ENCODE measurements at places on chromosomes 7 and 10.

GRCh38 chr7:41559426-41559825 is 143.5 kb downstream of the INHBA start:
- DNase-seq: no peak

DNA sequence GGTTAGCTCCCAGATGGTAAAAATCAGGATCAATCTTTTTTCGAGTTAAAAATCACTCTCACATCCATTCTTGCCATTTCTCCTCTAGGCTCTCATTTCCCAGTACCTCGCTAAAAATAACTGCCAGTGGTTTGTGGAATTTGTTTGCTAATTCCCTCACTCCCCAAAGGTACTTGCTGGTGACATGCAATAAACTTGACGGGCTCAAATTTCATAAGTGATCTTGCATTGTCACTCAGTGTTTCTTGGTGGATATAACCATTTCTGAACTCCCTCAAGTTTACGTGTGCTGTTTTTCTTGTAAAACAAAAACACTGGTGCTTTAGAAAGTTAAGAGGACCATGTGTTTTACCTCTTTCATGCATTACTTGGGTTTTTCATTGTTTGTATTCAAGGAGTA is 399.2 kb upstream of the MKI67 start:
- DNase-seq: no peak

DNA sequence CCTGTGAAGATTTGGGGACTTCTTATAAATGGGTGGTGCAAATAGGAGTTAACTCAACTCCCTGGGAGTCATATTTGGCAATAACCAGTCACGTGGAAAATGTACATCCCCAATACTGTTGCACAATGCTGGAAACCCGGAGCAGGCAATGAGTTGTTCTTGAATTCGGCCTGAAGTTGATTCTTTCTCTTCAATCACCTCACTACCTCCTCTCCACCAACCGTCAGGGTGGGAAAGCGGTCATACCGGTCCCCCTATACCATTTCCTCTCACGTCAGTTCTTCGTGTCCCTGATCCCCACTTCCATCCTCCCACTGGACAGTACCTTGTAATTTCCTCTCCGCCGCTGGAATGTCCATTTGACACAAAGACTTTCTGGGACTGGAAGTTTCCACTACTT is 2.8 kb downstream of the GIMAP5 start:
- no peak for DNase-seq

GRCh38 chr10:102802920-102803534 is 34.2 kb downstream of the CYP17A1 start:
- no peak for DNase-seq

DNA sequence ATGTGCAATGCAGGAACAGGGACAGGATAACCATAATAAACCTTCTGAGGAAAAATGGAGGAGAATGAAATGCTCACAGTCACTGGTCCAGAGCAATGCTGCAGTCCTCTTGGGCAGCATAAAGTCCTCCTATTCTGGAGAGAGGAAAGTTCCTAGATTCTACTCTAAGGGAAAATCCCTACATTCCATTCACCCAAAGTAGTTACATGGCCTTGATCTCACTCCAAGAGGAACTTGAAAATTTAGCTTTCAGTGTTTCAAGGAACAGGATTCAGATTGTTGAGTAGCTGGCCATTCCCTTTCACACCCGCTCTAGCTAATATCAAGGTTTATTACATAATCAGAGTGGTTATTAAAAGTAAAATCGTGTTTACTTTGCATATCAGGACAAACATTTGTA is 168.3 kb downstream of the CHRM2 start:
- no peak for DNase-seq

DNA sequence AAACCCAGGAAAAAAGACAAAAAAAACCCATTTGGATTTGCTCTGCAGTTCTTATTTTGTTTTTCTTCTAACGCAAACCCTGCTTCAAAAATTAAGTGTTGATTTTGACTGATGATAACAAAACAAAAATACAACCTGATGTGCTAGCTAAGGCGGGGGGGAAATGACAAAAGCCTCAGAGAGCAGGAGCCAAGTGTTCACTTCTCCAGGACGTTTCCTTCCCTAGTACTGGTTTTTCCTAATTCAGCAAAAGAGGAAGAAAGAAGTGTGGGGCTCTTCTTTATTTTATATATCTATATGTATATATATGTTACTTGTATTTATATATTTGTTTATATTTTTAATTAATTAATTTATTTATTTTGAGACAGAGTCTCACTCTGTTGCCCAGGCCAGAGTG is 28.0 kb downstream of the SNX10 start:
- DNase-seq: no peak

DNA sequence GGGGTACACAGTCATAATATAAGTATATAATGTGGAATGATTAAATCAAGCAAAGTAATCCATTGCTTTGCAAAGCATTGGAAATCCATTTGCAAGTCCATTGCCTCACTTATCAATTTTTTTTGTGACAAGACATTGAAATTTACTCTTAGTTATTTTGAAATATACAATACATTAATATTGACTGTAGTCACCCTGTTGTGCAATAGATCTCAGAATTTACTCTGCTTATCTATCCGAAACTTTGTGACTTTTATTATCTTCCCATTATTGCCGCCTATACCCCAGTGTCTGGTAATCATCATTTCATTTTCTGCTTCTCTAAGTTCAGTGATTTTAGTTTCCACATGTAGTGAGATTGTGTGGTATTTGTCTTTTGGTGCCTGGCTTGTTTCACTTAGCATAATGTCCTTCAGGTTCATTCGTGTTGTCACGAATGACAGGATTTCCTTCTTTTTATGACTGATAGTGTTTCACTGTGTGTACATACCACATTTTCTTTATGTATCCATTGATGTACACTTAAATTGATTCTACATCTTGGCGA is 5.8 kb downstream of the MALRD1 start:
- DNase-seq: no peak

DNA sequence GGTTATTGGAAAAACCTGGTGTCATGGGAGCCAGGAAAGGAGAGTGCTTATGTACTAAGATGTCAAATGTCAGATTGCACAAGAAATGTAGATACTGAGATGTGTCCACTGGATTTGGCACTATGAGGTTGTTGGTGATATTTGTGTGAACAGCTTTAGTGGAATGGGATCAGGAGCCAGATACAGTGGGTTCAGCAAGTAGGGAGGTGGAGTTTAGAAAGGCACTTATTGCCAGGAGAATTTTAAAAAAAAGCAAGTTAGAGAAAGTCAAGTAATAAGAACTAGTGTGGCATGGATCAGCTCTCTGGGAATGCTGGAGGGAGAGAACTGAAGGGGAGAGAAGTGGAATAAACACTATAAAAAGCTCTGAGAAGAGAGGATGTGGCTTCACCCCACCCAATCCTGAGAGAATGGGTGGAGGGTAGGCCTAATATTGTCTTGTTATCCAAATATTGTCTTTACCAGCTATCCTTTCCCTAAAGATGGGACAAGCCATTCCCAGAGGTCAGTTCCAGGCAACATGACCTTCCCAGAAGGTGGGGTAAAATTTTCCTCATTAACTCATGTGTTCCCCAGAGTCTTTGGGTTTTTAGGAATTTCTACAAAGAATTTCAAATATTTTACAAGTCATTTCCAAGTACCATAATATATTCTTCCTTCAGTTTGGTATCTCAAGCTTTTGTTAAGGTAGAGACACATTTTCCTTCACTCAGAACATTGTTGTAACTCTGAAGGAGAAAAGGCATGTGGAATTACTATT is 42.3 kb downstream of the ENTPD1 start:
- no peak for DNase-seq

- no peak for DNase-seq
Measured at GRCh38 chr7:149156898-149157297, 9.6 kb downstream of the ZNF398 start.

- DNase-seq: no peak
Measured at GRCh38 chr7:20176578-20177242, 40.5 kb downstream of the MACC1 start.

DNA sequence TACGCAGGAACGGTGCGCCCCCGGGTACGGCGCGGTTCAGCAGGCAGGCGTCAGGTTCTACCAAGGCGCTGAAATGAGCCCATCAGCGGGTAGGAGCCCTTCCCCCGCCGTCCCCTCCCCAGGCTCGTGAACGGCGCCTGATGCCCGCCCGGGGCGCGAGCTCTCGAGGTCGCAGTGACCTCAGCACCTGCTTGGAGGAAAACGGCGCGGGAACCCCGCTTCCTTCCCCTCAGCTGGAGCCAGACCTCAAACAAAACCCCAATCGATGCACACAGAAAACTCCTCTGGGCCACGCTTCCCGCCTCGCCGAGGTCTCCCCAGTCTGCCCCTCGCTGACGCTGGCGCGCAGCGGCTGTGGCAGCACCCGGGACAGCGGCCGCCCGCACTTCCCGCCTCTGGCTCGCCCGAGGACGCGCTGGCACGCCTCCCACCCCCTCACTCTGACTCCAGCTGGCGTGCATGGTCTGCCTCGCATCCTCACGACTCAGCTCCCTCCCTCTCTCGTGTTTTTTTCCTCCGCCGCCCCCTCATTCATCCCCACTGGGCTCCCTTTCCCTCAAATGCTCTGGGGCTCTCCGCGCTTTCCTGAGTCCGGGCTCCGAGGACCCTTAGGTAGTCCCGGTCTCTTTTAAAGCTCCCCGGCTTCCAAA is 514 bp upstream of the GAD2 start:
- DNase-seq: no peak

GRCh38 chr7:81385370-81385769 is 384.5 kb downstream of the HGF start:
- no peak for DNase-seq

DNA sequence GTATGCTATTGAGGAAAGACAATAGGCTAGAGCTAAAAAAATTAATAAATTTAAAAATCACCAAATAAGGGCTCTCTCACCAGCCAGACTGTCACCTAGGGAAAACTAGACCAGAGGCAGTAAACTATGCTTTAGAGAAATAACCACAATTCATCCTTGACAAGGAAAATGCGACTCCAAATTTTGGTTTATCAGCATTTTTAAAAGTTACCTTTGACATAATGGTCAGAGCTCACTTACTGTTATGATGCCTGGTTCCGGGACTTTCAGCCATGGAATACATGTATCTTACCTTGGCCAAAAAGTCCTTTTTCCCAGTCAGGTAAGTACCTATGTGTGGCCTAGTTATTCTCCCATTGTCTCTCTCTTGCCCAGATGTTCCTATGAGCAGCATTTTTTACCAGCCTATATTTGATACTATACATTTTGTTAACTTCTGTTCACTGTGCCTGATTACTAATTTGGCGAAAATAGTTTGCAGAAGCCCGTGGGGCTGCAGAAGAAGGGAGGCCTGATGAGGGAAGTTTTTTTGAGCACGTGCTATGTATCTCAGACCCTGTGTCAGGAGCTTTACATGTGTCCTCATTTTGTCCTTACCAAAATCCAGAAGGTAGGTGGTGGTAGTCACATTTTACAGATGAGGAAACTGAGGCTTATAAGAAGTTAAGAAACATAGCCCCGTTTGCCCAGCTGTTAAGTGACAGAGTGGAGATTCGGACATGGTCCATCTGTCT is 149.7 kb downstream of the CELF2 start:
- no peak for DNase-seq

- no peak for DNase-seq
Measured at GRCh38 chr10:46250481-46250880, 36.3 kb upstream of the ANTXRL start.

- no peak for DNase-seq
Measured at GRCh38 chr7:87635921-87636320, 7.7 kb downstream of the RUNDC3B start.

GRCh38 chr7:88310956-88311674 is 4.4 kb upstream of the STEAP4 start:
- no peak for DNase-seq

GRCh38 chr7:36032361-36032818 is 120.7 kb upstream of the EEPD1 start:
- no peak for DNase-seq

Data from activated B cell treated with CpG ODN at 0.5 μM for 24 hours (primary cell).